ENCODE measurements at places on chromosomes 12 and 14.

- no peak for DNase-seq
Measured at GRCh38 chr12:91142221-91142631, 30.9 kb upstream of the LUM start.

DNA sequence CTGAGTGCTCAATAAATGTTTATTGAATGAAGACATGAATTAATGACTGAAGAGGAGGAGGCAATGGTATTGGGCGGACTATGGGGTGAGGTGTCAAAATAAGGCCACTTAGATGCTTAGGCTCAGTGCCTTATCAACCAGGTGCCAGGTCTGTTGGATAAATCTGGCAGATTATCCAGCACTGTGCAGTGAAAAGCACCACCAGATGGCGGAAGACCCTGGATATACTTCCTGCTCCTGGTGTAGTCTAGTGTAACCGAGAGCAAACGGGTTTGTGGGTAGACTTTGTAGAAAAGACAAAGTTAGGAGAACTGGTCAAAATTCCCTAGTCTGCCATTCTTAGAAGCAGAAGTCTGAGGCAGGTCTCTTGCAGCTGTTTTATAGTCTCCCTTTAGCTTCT lies 306.3 kb downstream of the ATP23 start:
- DNase-seq = no peak

- DNase-seq = no peak
Measured at GRCh38 chr12:12996209-12996608, 3.9 kb downstream of the HEBP1 start.

DNA sequence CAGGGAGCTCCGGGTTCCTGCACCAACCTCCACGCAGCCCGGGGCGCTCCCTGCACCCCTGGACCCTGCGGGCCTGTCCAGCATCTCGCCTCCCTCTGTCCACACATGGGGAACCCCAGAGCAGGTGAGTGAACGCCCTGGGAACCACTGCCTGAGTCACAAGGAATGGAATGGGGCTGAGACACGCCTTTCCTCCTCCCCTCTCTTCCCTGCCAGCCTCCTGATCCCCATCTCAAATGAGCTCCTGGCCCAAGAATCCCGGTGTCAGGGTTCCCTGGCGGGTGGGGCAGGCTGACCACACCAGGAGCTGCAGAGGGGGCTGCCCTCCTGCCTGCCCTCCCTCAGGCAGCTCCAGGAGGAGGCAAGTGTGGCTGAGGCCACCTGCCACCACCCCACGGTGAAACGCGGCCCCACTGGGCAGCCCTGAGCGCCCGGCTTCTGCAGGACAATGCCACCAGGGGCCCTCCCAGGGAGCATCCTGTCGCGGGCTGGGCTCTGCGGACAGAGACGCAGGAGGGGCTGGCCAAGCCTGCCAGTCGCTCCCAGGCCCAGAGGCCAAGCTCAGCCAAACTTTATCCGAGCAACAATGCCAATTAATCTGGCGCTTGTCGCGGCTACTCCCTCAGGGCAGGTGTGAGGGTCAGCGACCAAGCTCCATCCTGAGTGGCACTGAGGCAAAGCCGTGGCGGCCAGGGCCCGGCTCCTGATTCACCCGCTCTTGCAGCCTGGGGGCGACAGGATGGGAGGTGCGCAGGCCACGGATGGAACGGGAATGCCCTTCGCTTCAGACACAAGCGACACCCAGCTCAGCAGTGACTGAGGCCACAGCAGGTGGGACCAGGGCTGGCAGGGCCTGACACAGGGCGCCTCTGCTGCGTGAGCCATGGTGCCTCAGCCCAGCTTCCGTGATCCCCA lies 44.3 kb downstream of the GALNT9 start:
- DNase-seq = no peak

DNA sequence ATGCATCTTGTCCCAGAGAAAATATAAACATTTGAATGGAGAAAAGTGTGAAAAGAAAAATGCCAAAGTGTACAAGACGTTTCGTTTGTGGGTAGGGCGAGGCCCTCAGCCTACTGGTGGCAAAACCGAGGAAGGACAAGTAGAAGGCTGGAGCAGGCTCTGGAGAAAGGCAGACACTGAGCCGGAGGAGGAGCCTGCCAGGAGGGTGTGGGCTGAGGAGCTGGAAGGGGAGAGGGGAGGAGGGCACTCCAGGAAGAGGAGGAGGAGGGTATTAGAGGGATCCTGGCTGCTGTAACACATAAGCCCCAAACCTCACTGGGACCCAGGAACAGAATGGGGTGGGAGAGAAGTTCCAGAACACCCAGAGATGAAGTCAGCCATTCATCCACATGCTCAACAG lies 47.7 kb downstream of the CLMN start:
- no peak for DNase-seq

DNA sequence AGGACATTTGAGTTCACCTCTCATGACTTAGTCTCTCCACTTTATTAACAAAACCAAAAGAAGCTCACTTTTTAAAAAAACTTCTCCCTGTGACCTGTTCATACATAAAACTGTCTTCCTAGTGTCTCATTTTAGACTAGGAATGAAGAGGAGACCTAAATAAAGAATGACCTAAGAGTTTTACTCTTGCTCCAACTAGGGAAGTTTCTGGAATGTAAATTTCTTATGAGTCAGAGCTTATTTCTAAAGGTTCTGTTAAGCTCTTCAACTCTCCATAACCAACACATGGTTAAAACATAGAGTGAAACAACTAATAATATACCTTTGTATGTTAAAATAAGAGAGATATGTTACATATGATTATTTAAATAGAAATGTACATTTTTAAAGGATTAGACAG lies 369.8 kb downstream of the EMP1 start:
- DNase-seq = no peak

DNA sequence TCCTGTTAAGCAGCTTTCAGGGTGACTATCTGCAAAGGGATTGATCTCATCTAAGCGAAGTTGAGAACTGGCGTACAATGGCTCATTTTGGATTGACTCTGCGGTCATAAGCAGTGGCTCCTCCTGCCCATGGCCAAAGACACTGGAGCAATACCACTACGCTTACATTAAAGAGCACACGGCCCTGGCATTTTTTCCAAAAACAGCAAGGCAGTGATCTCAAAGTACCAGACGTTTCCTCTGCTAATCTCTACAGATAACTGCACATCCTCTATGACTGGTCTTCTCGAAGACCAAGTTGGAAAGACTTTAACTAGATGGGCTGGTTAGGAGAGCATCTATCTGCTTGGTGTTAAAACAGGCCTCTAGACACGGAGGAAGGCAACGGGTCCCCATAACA lies 2.7 kb downstream of the PITPNM2 start:
- DNase-seq = no peak

DNA sequence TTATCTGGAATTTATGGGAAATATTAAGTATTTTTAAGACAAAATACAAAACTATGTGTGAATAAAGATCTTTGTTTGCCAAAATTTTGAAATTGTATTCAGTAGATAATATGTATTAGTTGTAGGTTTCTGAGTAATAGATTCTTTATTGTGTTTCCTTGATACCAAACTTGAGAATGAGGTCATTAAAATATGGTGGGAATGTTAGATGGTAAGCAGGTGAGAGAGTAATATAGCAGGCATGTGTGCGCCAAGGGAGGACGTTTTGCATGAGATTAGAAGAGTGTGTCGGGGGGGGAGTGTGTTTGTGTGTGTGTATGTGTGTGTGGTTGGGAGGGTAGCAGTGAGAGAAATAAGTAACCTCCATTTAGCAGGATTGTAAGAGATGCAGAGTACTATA lies 376.5 kb downstream of the NPAS3 start:
- DNase-seq = no peak

- DNase-seq = no peak
Measured at GRCh38 chr14:22780941-22781300, 14.4 kb downstream of the OXA1L start.

DNA sequence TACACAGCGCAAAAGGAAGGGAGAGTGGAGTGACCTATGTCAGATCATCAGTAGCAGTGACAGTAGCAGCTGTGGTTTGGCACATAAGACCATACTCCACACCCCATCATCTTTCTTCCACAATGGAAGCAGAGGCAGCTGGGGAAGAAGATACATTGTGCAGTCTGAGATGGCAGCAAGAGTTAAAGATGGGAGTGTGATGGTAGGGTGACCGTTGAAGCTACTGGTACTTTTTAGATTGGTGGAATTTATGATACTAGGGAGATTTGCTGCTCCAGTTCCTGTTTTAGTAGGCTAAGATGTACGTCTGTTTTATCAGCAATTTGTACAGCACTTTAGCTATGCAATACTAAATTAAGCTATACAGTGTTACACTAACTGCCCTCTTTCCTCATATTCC lies 291.0 kb downstream of the FUT8 start:
- DNase-seq = no peak

DNA sequence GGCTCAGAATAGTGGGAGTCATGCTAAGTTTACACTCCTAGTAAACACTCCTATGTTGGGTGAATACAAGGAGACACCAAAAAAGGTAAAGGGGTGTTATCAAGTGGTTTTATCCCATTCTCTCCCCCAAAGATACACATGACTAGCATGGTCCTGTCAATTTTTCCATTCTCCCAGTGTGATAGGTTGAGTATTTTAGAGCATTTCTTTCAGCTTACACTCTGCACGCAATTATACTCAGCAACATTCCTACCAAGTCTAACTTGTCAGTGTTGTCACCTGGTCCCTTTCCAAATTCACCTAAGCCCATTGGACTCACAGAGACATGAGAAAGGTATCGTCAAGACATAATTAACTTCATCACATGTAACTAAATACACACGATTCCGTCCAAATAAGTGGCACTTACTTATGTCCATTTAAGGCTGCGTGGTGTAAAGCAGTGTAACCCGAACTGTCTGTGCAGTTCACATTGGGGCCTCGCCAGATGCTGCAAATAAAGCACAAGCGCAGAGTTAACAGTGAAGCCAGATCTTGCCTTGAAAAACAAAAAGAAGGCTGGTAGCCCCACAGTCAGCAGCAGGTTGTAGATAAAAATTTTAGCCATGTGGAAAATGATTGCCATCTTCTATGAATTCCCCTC lies 159.7 kb downstream of the ANKS1B start:
- DNase-seq = no peak

- DNase-seq = no peak
Measured at GRCh38 chr12:121990692-121991603, 30.7 kb upstream of the BCL7A start.

GRCh38 chr12:89072294-89073026 lies 279.8 kb downstream of the DUSP6 start:
- no peak for DNase-seq

GRCh38 chr14:100096656-100097055 lies 31.4 kb downstream of the EVL start:
- no peak for DNase-seq

DNA sequence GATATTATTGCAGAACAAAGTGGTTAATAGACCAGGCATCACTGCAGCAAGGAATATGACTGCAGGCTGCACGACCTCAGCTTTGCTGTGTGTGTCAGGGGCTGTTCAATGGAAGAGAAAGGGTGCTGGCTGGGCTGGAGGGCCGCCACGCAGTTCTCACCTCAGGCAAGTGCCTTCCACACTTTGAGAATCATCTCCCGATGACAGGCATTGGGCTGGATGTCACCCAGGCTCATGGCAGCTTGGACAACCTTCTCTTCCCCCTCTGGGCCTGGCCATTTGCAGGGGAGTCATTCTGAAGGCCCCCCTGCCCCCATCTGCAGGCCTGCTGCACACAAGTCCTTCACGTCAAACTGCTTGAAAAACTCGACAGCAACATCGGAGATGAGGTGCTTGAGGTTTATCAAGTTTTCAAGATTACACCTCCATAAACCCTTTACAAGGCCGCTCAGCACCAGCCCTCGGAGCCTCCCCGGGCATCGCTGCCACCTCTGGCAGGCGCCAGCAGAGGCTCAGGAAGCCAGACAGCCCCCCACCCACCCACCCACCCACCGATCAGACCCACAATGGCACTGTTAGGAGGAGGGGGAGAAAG lies 165.9 kb upstream of the GSC start:
- DNase-seq = no peak

DNA sequence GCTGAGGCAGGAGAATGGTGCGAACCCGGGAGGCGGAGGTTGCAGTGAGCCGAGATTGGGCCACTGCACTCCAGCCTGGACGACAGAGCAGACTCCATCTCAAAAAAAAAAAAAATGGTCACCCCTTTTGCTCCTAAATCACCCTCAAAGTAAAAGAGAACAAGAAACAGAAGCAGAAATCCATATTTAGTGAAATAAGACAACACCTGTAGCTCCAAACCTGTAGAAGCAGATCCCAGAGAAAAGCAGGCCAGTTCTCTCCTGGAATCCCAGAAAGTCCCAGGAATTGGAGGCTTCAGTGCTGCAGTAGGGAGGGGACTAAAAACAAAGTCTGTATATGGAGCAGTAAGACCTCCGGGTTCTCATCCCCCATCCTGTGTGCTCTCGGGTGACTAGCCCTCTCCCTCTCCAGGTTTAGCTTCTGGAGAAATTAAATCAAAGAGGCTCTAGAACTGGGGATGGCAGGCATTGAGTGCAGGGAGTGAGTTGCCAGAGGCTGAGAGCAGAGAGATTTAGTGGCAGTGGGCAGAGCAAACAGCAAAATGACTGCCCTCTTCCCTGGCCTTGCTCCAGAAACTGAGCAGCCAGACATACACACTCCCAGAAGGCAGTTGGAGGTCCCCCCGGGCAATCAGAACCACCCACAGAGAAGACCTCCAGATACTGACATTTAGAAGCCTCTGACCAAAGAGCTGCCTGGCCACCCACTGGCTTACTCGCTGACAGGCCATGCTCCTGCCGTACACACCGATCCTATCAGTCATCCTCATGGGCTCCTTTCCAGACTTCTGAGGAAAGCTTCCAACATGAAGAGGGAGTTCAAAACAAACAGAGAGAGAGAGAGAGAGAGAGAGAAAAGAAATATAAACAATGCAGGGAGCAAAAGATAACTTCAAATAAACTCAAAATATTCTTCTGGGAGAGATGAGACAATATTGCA lies 6.3 kb upstream of the MLXIP start:
- peak; percentile 66 for DNase-seq

- no peak for DNase-seq
Measured at GRCh38 chr12:87163122-87163521, 866.1 kb downstream of the C12orf50 start.

GRCh38 chr12:89140141-89140540 lies 212.2 kb downstream of the DUSP6 start:
- no peak for DNase-seq

DNA sequence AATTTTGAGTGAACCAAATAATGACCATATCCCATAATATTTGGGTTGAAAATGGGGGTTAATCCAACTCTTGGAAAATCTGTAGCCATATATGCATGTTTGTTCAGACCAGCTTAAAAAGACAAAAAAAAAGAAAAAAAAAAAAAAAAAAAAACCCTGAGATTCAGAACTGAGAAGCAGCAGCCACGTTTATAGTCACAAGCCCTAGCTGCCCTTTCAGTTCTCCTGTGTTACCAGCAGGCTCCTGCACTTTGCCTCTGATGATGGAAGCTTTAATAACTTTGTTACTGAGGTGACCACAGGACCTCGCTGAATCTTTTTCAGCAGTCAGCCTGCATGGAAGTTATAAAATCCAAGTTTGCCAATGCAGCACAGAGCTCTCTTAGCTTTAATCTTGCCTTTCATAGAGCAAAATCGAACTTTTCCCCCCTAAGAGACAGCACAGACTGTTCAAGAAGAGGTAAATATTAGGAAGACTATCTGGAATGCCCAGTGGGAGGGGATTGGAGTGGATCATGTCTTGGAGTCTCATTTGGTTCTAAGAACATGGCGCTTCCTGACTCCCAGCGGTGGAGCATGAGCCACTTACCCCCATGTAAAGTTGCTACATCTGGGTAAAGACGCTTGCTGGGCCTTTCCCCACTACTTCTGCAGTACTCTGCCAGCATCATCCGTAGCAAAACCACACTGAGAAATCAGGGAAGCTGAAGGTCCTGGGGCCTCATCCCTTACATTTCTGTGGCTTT lies 20.6 kb downstream of the GNG2 start:
- no peak for DNase-seq

- no peak for DNase-seq
Measured at GRCh38 chr12:20567413-20567812, 127.7 kb upstream of the SLCO1C1 start.

Data from cerebellum (tissue), 4 donors.